ENCODE measurements at places on chromosomes 6 and 20.

GRCh38 chr6:68127074-68127473, 508.0 kb upstream of the ADGRB3 start:
- DNase-seq, result no peak

GRCh38 chr6:24064106-24064505, 61.9 kb upstream of the NRSN1 start:
- DNase-seq, result no peak

- peak; percentile 52 for DNase-seq
Observed at GRCh38 chr6:3228771-3229565, 1.5 kb upstream of the TUBB2B start.

GRCh38 chr20:22414305-22414742, 170.0 kb downstream of the FOXA2 start:
- DNase-seq, result no peak

DNA sequence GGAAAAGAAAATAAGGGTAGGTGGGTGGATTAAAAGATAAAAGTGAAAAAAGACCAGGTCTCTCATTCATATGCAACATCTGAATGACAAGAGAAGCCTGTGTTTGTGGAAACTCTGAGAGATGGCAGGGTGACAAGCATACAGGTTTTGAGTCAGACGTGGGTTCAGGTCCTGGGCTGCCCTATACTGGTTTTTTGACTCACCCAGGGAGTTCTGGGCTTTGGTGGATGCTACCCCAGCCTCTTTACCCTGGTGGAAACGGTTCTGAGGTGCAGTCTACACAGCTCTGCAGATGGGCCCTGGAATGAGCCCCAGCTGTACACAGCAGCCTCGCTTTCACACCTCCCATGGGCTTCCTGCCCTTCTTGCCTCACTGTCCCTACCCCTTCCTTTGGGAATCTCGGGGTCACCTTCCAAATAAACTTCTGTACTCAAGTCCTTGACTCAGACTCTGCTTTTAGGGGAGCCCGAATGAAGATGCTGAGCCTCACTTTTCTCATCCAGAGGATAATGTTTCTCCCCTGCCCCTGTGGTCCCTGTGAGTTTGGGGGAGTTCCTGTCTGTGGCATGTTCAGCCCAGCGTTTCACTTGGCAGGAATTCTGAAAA, 77.7 kb upstream of the CLDN20 start:
- no peak for DNase-seq

DNA sequence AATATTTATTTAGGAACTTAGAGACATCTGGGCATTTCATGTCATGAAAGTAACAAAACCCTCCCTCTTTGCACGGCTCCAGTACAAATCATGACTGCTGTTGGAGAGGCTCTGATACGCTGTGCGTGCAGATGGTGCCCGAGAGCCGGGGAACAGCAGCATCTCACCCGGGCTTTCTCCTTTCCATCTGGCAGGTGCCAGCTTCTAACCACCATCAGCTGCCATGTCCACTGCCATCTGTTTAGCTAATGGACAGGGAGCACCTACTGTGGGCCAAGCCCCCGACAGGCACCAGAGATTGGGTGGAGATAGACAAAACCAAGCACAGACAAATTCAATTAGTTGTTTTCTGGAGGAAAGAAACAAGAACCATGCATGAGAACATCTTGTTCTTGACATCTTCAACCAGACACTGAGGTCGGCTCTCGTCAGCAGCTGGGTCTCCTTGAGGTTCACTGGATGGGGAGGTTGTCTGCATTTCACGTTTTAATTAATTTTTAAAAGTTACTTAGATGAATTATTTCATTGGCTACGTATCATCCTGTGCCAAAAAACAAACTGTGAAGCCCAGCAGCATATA, 323.7 kb downstream of the THBS2 start:
- DNase-seq, result no peak

- no peak for DNase-seq
Observed at GRCh38 chr6:116511424-116512110, at the start of gene CALHM5. CALHM5 (plus strand) TSS chr6:116511639; CDS start chr6:116511697, 58 bp downstream.

DNA sequence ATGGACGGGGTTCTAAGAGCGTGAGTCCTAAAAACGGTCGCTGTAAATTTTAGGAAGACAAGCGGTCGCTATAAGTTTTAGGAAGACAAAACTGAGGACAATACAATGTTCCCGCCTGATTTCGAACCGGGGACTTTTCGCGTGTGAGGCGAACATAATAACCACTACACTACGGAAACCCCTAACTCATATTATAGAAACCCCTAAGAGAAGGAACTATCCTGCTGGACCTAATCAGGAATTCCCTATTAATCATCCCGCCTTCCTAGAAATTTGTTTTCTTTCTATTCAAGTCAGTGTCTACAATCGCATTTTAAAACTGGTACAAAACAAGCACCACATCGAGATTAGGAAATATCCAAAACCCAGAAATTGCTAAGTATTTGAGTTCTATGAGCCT, 183.8 kb downstream of the OR2B2 start:
- no peak for DNase-seq

DNA sequence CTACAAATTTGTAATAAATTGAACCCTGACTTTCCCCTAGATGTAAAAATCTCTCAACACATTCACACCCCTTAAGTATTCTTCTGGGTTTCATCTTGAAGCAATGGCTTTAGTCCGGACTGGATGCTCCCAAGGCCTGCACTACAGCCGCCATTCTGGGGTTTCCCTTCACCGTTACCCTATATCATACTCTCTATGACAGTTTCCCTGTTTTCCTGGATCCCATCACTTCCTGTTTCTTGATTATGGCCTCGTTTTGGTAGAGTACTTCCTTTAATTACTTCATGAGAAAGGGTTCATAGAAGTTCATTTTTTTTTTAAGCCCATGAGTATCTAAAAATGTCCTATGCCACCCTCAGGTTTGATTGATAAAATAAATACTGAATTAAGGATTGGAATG, 11.7 kb downstream of the FIG4 start:
- no peak for DNase-seq

GRCh38 chr6:161837854-161838253, 564.0 kb upstream of the AGPAT4 start:
- DNase-seq, result no peak

GRCh38 chr20:42576167-42576566, 613.5 kb downstream of the PTPRT start:
- DNase-seq, result no peak

DNA sequence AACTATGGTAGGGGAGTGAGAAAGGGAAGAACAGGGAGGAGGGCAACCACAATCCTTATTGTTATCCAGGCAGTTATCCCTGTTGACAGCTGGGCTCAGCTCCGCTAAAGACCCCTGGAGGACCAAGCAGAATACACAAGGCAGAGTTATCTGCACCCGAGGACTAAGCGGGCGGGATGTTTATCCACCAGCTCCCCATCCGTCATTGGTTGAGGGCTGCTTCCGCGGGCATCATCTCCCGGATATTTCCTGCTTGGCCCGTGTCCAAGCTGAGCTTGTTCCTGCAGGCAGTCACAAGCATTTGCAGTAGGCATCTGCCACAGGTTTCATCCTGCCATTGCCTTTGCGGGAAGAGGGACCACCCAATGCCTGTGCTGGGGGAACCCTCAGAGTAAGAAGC, 102.1 kb downstream of the DLGAP4 start:
- DNase-seq, result no peak

- no peak for DNase-seq
Observed at GRCh38 chr6:44036196-44036595, 91.1 kb downstream of the MRPL14 start.

GRCh38 chr6:93679836-93680235, 260.5 kb upstream of the EPHA7 start:
- DNase-seq, result no peak

GRCh38 chr6:167550941-167551627, 226.2 kb downstream of the TTLL2 start:
- peak; percentile 50 for DNase-seq

GRCh38 chr6:13001927-13002326, 285.4 kb downstream of the PHACTR1 start:
- no peak for DNase-seq
